Lower lobe of right lung (tissue), 2 donors: ENCODE measurements at places on chromosomes 7 and 10. TPM values are rescaled to one million over a fixed set of nuclear protein-coding genes. Genes with fewer than 3 reads are reported as not detected.

DNA sequence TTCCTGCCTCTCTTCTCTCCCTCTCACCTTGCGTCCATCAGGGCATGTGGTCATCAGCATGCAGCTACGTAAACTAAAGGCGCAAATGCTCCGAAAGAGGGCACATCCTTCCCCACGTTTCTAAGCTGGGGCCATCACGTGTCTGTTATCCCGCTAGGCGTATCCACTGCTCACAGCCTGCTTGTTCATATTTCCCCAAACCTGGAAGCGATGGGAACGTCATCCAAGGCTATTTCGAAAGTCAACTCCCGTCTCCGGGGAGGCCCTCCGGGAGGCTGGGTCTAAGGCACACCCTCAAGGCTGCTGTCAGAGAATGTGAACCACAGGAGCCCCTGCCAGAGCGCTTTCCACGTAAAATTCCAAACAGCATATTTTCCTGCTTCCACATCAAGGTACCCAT is 199.2 kb downstream of the DIP2C start:
- no peak for DNase-seq

CALML3 gene
- total RNA-seq = not detected

GRCh38 chr7:158112571-158113320 is 474.9 kb downstream of the PTPRN2 start:
- no peak for DNase-seq

DNA sequence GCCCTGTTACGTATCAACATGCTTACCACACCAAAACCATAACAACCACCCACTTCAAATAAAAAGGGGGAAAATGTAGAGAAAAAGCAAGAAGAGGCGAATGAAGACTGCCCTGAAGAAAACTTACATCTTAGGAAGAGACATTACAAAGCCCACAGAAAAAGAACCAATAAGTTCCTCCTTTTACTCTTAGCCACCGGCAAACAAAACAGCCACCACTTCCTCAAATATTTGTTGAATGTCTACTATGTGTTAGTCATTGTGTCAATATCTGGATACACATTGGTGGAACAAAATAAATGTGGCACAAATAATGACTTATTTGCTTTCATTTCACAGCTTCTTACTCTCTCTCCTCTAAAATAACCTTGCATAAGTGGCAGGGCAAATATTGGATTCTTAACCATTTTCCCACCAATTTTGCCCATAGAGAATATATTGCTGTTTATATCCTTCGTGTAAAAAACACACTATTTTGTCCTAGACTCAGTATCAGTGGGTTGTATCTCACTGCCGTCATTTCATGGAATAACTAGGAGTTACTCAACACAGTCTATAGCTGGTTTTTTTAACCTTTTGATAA is 106.8 kb downstream of the ANK3 start:
- no peak for DNase-seq

GRCh38 chr7:78125884-78126283 is 327.3 kb downstream of the PHTF2 start:
- DNase-seq = no peak

DNA sequence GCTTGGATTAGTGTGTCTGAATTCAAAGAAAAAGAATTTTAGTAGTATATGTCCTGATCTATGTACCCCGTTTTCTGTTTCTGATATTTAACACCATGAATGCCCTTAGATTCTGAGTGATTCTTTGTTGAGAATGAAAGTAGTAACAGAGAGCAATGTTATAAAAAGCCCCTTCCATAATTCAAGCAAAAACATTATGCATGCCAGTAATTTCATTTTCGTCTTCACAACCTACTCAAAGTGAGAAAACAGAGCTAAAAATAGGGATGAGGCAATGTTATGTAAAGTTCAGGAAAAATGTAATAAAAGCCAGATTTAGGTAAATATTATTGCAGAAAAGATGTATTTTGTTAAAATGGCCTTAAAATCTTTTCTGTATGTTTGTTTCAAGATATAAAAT is 28.1 kb downstream of the PTPRZ1 start:
- no peak for DNase-seq

NOBOX gene
- not detected for total RNA-seq

GRCh38 chr7:25250386-25250785 is 22.1 kb upstream of the NPVF start:
- DNase-seq = no peak

- DNase-seq = no peak
These were observed 196.6 kb upstream of the KIAA1217 start for GRCh38 chr10:24012249-24012803.

DNA sequence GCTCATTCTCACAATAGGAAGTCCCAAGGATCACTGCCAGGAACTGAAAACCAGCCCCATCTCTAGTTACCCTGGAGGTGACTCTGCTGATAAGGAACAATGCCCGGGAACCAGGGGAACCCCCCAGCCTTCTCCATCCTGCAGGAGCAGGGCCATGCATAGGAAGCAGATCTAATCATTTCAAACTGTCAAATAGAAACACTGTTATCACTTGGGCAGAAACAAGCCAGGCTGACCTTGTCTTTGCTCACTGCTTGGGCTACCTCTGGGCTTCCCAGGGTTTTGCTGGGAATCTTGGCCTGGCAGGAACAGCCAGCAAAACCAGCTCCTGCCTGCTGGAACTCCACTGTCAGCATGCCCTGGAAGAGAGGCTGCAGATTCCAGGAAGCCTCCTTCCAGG is 114.1 kb downstream of the RNF216 start:
- DNase-seq = no peak

DNA sequence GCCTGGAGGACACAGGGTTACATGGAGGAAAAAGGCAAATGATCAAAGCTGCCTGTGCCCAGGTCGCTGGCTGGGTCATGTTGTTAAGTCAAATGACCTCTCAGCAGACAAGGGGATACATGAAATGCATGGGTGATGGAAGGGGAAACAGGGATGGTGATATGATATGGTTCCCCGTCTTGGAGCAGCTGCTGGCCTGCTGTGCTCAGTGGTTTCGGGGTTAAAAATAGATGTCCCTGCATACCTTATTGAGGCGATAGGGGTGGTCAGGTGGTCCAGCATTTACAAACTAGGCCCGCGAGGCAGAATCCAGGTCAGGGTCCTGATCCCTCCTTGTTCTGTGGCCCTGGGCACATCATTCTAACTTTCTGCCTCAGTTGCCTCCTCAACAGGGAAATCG is 157.2 kb downstream of the PRPF18 start:
- DNase-seq = no peak

CHRM2 gene
- 2.8 TPM for total RNA-seq

HABP2 gene
- total RNA-seq = 0.77 TPM

GRCh38 chr7:93160410-93160809 is 12.2 kb upstream of the SAMD9L start:
- no peak for DNase-seq

- DNase-seq = peak; percentile 79
These were observed 70.6 kb downstream of the PTPRE start for GRCh38 chr10:127977357-127978009.

GRCh38 chr10:58104351-58104751 is 163.3 kb downstream of the IPMK start:
- no peak for DNase-seq

GRCh38 chr7:96436880-96437279 is 115.0 kb upstream of the SLC25A13 start:
- DNase-seq = no peak

DNA sequence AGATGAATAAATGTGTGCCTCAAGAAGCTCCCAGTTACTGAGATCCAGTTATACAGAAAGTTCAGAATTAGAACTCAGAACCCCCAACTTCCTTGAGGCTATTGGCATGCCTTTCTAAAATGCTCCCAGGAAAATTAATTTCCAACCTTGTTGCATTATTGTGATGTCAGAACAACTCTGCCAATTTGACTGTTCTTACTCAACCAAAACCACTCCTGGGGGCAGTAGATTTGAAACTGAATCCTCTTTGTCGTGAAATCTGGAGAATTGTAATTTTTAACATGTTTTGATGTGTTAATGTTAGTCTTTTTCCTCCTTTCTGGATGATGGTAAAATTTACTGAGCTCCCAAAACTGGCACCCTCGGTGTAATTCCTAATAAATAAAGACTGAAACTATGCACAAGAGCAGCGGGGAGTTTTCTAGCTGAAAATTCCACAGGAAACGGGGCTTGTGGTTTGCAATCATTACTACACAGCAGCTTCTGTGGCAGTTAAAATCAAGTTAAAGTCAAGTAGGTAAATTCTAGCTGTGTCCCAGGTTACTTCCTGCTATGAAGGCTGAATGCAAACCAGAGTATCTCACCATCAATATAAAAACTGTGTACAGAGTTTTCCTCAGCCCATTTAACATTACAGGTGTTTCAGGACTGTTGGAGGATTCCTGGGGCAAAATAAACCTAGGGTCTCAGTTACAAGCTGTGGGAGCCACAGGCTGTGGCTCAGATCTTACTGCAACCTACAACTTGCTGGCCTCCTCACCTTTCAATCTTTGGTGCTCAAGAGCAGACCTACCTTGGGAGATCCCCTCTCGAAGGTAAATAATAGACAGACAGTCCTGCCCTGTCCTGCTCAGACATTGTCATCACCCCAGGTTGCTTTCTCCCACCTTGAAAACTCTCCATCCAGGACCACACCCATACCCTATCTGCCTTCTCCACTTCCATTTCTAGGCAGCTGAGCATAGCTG is 156.3 kb upstream of the KMT2E start:
- DNase-seq = no peak
